Neuronal stem cell (in vitro differentiated cells): ENCODE measurements at places on chromosomes 11 and 22.

DNA sequence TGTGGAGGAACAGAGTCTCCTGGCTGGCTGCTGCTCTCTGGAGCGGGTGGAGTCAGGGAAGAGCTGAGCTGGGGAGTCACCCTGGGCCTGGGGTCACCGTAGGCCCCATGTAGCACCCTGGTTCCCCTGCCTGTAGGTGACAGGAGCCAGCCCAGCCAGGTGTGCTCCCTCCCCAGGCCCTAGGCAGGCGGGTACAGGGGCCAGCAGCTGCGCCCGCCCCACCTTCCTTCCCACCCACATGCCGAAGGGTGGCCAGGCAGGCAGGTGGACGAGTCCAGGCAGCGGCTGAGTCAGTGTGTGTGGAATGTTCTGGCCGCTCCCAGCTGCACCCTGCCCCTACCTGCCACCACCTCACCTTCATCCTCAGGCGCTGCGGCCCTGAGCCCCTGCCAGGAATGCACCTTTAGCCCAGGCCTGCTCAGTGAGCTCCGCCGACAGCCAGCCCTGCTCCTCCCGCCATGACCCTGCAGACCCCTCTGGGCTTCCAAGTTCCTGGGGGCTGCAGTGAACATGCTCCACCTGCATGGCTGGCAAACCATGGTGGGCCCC lies 654 bp upstream of the SYT8 start:
- no peak for DNase-seq

DNA sequence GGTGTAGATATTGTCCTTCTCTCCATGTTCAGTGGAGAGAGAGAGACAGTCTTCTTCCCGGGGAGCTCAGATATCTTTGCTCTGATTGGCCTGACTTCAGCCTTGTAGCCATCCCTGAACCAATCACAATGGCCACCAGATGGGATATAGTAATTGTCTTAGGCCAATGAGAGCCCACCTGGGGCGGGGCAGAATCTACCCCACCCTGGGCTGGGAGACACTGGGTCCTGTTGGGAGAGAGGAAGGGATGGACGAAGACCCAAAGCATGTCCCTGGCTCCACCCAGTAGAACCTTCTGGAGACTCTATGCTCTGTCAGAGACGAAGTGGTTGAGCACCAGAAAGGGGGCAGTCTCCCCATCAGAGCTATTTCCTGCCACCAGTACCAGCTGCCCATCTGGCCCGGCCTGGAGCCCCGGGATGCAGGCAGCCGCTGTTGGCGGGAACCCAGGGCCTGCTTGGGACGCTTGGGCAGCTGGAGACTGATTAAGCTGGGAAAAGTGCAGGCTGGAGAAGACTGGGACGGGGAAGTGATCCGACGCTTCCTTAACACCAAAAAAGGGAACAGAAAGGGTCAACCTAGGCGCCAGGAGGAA lies 31.6 kb upstream of the CBX7 start:
- no peak for DNase-seq

- DNase-seq, result no peak
Observed at GRCh38 chr22:27113211-27113635, 455.8 kb downstream of the MIAT start.

DNA sequence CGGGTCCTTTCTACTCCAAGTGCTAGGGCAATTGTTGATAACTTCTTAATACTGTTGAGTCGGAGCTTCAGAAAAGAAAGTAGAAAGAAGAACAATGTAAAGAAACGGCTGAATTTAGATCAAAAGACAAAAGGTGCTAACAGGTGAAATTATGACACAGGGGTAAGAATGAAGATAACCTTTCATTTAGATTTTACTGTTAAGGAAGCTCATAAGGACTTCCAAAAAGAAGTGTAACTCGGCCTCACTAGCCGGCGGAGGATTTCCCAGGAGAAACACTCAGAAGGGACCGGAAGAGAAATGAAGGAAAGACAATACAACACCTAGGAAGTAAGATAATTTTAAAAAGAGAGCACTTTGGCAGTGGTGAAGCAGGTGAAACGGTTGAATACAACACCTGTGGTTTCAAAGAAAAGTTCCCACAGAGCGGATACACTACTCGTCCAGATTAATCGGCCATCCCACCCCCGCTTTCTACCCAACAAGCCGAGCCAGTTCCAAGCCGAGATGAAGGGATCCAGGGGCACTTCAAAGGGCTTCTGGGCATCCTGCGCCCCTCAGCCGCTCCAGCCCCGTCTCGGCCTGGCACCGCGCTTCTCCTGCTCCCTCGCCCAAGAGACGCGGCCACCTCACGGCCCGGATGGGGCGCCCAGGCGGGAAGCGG lies 737 bp downstream of the PPP2R1B start:
- no peak for DNase-seq

GRCh38 chr11:108891143-108891542 lies 226.3 kb downstream of the DDX10 start:
- DNase-seq, result no peak

DNA sequence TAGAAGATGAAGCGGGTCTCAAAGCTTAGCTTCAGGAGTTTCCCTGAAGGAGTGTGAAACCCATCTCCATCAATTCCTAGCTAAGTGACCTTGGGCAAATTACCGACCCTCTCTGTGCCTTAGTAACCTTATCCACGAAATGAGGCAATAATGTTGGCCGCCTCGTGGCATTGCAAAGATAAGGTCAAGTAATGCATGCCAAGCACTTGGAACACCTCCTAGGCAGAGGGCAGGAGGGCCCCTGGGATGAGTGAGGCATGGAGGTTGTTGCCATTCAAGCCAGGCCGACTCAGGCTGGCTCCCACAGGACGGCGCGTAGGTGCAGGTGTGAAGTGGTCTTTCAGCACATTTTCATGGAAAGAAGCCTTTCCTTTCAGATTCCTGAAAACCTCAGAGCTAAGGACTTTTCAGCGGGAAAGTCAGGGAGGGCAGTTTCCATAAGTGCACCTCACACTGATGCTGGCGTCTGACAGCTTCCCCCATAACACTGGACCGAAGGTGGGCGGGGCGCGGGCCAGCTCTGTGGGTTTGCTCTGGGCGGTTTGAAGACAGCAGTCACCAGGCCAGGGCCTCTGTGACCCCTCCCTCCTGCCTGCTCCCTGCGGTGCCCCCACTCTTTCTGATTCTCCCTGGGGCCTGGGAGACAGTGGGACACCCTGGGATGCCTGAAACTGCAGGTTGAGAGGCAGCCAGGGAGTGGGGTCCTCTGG lies 25.2 kb downstream of the RPS6KA4 start:
- DNase-seq, result no peak

DNA sequence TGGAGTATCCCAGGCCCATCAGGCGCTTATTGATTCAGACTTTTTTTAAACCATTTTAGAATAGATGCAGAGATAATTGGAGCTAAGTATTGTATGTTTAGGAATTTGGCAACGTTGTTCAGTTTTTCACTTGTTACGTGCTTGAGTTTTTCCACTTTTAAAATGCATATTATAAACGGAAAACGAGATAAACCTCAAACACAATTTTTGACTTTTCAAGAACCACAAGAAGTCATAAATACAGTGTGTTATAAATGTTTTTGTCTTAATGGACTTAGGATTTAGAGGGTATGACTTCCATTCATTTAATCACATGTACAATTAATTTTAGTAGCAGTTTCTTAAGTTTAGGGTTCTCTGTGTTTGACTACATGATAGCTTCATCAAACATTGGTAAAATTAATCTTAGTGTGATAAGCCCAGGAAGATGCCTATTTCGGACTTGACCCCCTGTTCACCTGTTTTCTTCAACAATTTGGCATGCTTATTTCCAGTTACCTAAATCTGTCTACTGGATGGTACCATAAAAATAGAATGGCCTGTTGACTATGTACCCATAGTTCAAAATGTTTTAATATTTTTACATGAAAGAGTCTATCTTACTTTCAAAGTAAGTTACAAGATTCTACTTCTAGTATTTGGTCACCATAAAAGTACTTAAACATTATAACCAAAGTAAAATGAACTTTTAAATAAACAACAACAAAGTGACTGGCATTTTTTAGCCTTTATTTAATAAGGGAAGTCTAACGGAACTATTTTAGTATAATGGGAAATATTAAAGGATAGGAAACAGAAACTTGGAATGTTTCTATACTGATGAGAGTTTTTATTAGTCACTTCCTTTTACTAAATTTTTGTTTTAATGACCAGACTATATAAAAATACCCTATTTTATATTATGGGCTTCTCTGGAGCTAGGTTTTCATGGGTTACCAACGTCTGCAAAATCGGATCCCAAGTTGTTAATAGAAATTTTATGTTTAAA lies 1.4 kb downstream of the ZC3H12C start:
- DNase-seq, result no peak

DNA sequence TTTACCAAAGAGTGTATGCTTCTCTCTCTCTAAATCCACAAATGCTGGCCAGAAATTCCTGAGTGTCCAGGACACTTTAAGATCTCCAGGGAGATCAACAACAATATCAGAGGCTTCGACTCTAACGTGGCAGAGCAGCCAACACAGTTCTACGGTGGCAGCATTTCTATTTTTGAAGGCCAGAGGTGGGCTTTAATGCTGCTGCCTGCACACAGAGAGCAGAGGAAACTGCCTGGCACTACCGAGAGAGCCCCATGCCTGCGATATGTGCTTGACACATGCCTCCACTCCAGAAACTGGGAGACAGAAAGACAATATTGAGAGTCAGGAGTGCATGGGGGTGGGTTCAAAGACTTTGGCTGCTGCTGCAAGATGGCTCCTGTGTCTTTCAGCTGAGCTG lies 48.8 kb upstream of the GALNT18 start:
- DNase-seq, result no peak

DNA sequence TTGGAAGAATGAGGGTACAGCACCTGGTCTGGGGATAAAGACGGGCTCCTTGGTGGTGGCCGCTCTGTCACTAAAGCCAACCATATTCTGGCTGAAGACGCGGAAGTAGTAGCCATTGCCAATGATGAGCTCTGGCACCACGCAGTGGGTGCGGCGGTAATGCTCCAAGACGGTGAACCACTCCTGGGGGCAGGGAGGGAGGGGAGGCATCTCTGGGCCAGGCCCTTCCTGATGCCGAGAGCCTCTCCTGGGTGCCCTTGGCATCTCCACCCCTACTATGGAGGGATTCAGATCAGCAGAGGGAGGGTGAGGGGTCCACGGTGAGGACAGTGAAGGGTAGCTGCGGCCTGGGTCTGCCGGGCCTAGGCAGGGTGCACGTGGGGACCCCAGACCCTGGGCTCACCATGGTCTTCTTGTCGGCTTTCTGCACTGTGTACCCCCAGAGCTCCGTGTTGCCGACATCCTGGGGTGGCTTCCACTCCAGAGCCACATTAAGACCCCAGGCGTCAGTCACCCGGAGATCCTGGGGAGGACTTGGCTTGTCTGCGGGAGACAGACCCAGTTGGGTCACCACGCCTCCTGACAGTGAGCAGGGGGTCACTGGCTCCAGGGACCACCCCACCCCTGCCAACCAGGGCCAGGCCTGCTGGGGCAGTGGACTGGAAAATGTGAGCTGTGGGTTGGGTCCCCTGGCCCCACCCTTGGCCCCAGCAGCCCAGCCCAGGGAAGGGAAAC lies 19.5 kb downstream of the MYBPC3 start:
- DNase-seq, result no peak

GRCh38 chr22:36852056-36852973 lies 8.5 kb upstream of the NCF4 start:
- no peak for DNase-seq
